NCI-H1417 treated with DMSO at 0.1 percent for 48 hours (cell line): ENCODE measurements at places on chromosomes 3 and 15.

DNA sequence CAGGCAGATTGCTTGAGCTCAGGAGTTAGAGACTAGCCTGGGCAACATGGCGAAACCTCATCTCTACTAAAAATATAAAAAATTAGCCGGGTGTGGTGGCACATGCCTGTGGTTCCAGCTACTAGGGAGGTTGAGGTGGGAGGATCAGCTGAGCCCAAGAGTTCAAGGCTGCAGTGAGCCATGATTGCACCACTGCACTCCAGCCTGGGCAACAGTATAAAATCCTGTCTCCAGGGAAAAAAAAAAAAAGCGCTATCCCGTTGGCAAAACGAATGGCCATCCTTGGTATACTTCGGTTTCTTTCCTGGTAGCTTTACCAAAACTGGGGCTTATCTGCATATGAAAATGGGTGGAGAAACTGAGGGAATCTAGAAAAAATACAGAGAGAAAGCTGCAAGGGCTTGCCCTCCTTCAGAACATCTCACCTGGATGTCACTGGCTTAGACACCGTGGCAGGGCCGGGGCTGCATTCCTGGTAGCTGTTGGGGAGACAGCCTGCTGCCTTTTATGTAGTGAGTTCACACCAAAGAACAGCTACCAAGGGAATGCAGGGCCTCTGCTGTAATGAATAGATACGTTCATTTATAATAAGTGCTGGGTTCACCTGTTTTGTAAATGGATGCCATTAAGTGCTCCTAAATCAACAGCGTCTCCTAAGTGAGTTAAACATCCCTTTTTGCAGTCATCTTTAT, 96.0 kb downstream of the IQSEC1 start:
- no peak for DNase-seq

DNA sequence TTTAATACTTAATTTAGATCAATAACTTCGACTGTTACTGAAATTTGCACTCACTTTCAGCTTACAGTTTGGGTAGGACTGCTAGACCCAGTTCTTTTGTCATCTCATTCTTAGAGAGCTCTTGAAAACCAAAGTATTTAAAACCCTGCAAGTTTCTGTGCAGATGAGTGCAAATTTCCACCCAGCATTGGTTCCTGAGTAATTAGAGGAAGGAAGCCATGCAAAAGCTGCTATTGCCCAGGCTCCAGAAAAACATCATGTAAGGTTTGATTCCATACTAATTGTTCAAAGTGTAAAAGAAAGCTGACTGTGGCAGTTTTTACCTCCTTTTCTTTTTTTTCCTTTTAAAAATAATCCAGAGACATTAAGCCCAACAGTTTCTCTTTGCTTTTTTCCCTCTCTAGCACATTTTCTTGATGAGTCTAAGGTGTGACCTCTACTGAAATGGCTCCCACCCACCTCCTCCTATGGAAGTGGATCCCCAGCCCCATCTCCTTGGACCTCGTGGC, 30.3 kb downstream of the ABHD2 start:
- no peak for DNase-seq

DNA sequence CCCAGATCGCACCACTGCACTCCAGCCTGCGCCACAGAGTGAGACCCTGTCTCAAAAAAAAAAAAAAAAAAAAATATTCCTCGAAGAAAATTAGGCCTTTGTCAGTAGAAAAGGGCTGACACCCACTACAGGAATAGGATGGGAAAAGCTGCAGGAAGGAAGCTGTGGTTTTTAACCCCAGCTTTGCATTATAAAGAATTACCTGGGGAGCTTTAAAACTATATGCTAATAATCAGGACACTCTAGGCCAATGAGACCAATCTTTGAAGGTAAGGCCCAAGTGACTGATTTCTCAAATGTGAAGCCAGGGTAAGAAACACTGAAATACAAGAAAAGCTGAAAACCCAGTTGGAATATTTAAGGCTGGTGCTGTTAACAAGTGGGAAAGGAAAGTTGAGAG, 74.3 kb downstream of the RBPMS2 start:
- DNase-seq = no peak

- no peak for DNase-seq
Measured at GRCh38 chr15:43218908-43219706, 1.7 kb downstream of the EPB42 start.

DNA sequence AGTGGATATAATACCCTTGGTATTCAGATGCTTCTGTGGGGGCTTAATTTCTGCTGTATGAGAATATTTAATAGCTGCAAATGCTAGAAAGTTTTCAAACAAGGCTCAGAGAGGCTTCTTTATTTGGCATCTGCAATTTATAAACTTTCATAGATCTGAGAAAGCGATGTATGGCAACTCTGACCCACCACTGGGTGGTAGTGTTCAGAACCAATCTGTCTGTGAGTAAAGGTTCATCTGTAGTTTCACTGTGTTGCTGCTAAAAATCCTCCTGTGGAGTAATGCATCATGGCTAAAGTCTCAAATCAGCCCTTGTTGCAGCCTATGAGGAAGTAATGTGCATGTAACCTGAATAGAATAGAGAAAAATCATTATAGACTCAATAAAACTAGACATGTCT, 47.4 kb downstream of the CLSTN2 start:
- DNase-seq = no peak

DNA sequence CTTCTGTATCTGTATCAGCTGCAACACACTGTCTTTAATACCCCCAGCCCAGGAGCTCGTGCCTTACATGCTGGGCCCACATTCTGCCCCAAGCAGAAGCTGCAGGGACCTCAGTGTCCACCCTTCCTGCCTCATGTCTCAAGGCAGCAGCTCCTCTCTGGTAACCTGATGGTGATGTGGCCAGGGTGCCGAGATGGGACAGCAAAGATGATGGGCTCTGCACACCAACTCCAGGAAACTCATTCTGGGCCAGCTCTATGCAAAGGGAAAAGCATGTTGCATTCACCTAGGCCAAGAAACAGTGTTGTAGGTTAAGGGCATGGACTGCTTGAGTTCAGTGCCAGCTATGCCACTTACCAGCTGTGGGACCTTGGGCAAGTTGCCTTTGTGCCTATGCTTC, 79.5 kb upstream of the PRR23C start:
- no peak for DNase-seq

GRCh38 chr15:80479191-80479590, 75.0 kb downstream of the ARNT2 start:
- no peak for DNase-seq

GRCh38 chr15:32033186-32033890, 3.0 kb downstream of the CHRNA7 start:
- DNase-seq = no peak

DNA sequence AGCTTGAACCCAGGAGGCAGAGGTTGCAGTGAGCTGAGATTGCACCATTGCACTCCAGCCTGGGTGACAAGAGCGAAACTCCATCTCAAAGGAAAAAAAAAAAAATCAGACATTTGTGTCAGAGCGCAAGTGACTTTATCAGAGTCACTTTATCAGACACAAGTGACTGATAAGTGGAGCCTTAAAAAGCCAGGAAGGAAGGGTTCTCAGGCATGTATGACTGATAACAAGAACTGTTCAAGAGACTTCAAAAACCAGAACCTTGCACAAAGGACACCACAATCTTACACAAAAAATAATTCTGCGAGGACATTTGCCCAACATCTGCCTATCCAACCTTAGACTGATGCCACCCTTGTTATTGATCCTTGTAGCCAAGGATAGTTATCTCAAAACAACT, 13.3 kb upstream of the CFAP44 start:
- DNase-seq = no peak

DNA sequence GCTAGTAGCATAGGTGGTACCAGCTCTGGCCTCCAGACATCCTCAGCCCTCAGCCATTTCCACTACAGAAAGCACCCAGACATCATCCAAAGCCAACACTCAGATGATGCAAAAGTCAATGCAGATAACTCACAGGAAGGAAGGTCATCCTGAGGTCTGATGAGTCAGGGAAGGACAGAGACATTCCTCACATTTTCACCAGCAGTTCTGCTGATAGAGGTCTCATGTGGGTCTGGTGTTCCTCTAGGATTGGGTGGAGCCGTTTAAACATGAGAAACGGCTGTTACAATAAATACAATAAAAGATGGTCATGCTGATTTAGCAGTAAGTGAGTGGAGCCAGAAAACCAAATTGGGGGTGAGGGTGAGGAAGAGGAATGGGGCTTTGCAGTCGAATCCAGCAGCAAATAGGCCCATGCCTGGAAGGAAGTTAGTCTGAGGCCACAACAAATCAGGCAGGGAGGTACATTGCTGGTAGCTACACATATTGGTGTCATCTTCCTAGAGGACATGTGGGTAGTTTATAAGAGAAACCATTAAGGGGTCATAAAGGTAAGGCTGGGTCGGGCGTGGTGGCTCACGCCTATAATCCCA, 33.3 kb upstream of the FLNB start:
- DNase-seq = no peak

GRCh38 chr3:27147215-27147614, 222.0 kb downstream of the NEK10 start:
- no peak for DNase-seq

- DNase-seq = no peak
Measured at GRCh38 chr3:98974442-98974841, 72.9 kb upstream of the DCBLD2 start.

GRCh38 chr3:39146611-39147591, 6.5 kb downstream of the CSRNP1 start:
- no peak for DNase-seq

DNA sequence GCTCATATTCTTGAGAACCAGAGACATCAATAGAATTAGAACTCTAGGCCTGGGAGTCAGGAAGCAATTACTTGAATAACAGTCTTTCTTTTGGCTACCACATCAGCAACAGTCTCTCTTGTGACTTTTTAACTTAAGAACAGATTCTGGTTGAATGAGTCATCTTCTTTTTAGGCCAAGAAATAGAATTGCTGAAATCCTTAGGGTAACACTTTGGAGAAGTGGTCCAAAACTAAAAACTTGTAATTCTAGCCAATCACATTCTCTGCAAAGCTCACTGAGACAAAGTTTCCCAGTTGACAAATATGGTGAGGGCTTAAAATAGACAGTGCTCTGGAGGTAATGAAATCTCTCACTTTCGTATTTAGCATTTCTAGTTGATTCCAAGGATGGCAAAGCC, 238.0 kb downstream of the SHOX2 start:
- DNase-seq = no peak

- DNase-seq = no peak
Measured at GRCh38 chr3:113249111-113249510, 37.8 kb downstream of the BOC start.

DNA sequence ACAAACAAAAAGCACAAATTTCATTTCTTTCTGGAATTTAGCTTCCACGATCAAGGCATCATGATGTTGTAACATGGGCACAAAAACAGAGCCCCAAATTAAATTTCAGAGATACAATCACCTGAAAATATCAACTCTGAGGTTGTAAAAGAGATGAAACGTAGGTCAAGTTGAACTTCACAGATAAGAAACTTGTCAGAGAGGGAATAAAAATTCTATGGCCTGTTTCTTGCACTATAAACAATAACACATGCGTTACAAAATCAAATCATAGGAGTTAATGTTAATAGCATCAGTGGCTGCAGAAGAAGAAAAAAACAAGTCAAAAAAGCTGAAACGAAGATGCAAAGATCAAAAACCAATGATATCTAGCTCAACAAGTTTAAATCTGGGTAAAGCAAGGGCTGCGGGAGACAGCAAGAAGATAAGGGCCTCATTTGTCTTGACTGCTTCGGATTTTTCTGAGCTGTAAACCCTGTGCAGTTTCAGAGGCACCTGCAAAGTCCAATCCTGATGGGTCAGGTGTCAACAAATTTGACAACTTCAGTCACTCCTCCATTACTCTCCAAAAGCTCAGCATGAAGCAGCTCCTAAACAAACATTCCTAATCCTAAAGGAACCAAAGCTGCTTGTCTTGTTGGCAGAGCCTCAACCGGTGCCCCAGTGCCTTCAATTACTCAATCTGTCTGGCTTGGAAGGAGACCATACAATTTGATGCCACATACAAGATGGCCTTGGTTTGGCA, 219.8 kb downstream of the STT3B start:
- DNase-seq = no peak

DNA sequence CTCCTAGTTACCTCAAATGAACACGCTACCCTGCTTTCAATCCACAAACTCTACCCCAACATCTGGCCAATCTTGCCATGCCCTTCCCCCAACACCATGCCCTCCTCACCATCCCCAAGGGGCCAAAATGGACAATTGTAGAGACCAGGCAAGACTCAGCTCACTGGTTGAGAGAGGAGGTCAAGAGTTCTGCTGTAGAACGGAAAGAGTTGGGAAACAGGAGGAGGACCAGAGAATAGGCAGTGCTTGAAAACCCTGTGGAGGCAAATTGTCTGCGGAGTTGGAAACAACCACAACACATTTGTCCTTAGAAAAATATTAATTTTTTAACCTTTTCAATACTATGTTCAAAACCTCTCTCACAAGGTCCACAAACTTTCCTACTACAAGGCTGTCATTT, 128.8 kb upstream of the BFSP2 start:
- no peak for DNase-seq

GRCh38 chr3:111481551-111481950, 60.4 kb upstream of the CD96 start:
- no peak for DNase-seq

DNA sequence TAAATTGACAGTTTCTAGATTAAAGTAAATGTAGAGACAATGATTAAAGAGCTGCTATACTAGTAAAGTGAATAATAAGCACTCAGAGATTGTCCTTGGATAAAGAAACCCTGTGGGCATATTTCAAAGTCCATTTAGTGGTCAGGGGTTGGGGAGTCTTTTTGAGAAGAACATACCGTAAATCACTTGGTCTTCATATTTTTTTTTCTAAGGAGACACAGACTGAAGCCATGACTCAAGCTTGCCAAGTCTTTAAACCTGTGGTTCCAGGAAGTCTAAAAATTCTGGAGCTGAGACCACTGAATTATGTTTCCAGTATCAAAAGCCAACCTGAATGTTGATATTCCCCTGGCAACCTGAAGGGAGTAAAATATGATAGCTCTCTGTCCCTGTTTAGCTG, 171.0 kb downstream of the TPRG1 start:
- DNase-seq = no peak

GRCh38 chr3:100928638-100929428, 64.4 kb downstream of the ABI3BP start:
- no peak for DNase-seq

GRCh38 chr3:161275919-161276318, 54.8 kb downstream of the NMD3 start:
- peak; percentile 50 for DNase-seq

- no peak for DNase-seq
Measured at GRCh38 chr15:53588773-53589172, 170.7 kb downstream of the WDR72 start.

DNA sequence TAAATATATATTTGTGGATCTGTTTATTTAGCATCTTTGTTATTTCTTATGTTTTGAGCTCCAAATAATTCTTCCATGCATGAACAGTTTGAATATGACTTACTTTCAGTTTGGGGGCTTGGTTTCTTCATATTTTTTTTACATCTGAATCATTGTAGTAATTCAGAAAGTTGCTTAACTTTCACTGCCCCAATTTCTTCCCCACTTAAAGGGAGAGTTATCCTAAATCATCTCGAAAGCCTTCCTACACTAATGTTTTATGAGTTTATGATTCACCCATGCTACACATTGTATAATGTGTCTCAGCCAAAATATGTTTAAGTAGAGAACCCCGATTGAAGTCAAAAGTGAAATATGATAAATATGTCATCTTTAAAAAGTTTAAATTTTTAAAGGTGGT, 47.8 kb downstream of the SPRED1 start:
- no peak for DNase-seq
